Inflammatory macrophage (primary cell): ENCODE measurements at places on chromosomes 11 and 22.

DNA sequence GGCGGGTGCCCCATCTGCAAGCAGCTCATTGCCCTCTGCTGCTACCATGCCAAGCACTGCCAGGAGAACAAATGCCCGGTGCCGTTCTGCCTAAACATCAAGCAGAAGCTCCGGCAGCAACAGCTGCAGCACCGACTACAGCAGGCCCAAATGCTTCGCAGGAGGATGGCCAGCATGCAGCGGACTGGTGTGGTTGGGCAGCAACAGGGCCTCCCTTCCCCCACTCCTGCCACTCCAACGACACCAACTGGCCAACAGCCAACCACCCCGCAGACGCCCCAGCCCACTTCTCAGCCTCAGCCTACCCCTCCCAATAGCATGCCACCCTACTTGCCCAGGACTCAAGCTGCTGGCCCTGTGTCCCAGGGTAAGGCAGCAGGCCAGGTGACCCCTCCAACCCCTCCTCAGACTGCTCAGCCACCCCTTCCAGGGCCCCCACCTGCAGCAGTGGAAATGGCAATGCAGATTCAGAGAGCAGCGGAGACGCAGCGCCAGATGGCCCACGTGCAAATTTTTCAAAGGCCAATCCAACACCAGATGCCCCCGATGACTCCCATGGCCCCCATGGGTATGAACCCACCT, 28.0 kb upstream of the L3MBTL2 start:
- no peak for DNase-seq

DNA sequence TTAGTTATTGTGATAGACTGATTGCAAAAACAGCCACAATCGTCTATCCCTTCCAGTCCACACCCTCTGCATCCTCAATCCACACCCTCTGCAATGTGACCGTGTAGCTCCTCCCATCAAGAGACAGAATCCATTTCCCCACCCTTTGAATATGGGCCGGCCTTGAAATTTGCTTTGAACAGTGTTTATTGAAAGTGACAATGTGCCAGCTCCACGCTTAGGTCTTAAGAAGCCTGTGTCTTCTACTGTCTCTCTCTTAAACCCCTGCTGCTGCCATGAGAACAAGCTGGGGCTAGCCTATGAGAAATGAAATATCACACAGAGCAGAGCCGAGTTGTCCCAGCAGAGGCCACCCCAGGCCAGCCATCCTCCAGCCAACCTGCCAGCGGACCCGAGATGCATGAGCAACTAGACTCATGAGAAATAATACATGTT, 22.3 kb upstream of the MICAL2 start:
- no peak for DNase-seq

GRCh38 chr11:117444256-117444655, 116.6 kb downstream of the CEP164 start:
- DNase-seq: no peak

DNA sequence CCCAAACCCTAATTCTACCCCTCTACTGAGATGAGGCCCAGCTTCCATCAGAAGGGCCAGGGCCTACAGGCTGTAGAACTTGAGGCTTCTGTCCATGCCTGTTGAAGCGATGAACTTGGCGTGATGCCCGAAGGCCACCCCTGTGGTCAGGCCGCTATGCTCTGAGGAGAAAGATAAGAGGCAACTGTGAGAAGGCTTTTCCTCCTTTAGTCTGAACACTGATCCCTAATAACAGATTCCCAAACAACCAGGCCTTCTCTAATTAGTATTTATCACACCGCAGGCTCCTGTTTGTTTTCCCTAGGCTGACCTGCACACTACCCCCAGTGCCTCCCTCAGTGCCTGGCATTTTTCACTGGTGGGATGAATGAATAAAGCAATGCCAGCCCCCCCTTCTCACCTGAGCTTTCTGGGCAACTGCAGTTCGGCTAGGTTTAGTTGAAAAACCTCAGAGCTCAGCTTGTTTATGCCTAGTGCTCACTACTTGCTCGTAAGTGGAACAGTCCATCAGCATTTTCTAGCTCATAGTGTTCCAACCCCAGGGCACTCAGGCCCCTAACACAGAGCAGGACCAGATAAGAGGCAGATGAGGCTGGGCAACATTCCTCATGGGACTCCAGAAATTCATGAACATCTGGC, 15.2 kb downstream of the PRPF19 start:
- DNase-seq: no peak

GRCh38 chr11:114478768-114479167, 39.5 kb downstream of the REXO2 start:
- DNase-seq: no peak

DNA sequence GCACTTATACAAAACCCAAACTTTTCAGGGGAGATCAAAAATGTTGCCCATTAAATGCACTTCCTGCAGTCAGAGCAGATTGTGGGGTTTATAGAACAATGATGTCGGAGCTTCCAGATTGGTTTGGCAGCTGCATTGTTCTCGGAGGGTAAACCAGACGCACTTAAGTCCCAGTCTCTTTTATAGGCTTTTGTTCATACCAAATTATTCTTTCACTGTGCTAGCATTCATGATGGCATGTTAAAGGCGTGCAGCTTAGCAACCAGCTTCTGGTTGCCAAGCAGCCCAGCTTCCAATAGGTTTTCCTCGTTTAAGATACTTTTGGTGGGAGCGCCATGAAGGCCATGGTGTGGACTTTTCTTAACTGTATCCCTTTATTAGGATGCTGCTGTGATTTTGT, 40.9 kb downstream of the ZC3H12C start:
- no peak for DNase-seq
